ENCODE measurements at places on chromosomes 12 and 14.

GRCh38 chr14:68951035-68951797, 27.9 kb downstream of the ACTN1 start:
- no peak for DNase-seq

GRCh38 chr12:19278407-19278806, 148.9 kb downstream of the PLEKHA5 start:
- no peak for DNase-seq

- no peak for DNase-seq
Measured at GRCh38 chr12:20174528-20175175, 193.7 kb upstream of the PDE3A start.

DNA sequence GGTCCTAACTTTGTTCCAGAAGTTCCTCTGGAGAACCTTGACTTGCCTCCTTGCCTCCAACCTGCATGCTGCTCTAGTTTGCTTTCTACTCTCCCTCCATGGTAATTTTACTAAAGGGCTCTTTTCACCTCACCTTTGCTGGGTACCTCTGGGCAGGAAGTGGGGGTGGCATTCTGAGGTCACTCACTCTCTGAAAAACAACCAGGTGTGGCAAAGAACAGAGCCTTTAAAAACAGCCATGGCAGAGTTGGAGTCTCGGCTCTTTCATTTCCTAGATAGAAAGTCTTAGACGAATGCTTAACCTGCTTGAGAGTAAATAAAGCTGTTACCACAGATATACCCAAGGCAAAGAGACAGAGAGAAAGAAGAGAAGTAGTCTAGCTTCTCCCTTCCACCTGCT, 827.9 kb downstream of the BCL11B start:
- no peak for DNase-seq

DNA sequence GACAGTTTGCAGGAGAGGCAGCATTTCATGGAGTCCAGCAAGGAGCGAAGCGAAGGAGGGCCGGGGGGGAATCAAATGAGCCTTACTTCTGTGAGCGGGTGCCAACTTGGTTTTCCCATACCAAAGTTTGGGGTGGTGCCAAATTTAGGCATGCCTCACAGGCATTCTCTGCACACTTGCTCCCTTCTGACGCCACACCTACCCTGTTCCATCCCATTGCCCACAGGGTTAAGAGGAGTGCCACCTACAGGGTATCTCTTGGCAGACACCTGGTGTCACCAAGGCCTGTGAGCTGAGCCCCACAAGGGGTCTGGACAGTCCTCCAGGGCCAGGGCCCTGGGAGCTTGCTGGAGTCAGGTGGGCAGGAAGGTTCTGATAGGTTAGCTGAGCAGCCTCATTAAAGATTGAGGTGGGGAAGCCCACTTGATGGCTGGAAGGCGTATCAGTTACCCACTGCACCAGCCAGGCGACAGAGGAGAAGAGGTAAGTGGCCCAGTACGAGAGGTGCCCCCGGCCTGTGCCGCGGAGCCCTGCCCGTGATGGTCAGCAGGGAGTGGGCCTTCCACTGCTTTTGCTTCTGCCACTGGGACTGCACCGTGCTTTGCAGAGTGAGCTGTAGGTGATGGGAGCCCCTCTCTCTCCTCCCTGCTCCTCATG, 45.2 kb downstream of the DEGS2 start:
- no peak for DNase-seq

GRCh38 chr12:24582954-24583601, 365.8 kb downstream of the BCAT1 start:
- DNase-seq: no peak

GRCh38 chr12:112166051-112167015, 41.0 kb downstream of the TRAFD1 start:
- no peak for DNase-seq

DNA sequence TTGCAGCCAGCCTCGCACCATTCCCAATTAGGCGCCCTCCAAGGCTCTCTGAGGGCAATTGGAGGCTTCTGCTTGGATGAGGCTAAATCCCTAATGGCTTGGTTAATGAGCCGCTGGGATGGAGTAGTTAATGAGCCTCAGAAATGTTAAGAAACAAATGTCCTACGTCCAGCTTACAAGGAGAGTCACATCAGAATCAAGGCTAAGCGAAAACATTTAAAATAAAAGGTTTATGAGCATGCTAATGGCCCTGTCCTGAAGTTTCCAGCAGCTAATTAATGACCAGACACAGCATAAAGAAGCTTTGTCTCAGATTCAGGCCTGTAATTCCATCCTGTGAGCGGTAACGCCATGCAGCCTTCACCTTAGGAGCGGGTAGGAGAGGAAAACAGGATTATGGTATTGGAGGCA, 200.7 kb upstream of the BCL2L14 start:
- DNase-seq: no peak

DNA sequence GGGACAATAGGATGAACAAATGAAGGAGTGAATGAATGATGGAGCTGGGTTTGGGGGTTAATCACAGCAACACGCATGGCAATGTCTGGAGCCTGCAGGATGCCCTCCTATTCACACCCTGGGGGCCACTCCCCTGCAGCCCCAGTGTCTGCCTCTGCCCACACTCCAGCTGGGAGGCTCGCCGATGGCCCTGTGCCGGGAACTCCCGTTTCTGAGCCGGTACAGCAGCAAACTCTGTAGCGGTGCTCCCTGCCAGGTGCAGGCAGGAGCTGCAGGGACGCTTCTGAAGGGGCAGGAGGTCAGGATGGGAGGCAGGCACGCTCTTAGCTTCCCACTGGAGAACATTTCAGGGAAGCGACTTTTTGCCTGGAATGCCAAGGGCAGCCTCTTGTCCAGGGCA, 55.4 kb upstream of the NCOR2 start:
- DNase-seq: no peak

DNA sequence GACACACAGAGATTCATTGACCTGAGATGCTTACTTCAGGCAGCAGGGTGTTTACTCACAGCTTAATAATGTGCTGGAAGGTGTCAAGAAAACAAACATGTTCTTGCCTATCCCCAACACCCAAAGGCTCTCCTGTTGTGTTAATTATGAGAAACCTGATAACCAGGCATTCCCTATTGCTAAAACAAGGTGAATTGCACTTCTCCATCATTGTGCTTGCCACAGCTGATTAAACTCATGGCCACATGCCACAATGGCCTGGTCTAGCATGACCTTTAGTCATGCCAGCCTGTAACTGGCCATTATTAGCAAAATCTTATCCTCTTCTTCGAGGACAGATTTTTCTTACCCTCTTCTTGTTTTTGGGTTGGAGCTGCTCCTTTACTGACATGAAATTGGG, 21.4 kb downstream of the SMOC1 start:
- no peak for DNase-seq

DNA sequence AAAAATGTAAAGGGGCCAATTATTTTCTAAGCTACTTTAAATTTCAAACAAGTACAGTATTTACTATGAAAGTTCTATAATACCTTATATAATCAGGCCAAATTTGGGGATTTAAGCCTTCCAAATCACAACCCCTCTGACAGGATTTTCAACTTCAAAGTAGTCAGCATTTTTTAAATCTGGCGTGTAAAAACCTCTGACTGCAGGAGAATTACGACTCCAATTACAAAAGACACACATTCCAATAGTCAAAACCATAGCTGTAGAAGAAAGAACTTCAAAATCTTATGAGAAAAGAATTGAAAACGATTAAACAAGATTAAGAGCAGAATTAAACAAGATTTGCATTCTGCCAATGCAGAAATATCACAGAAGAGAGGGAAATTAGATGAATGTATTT, 12.7 kb downstream of the OSBPL8 start:
- DNase-seq: no peak

DNA sequence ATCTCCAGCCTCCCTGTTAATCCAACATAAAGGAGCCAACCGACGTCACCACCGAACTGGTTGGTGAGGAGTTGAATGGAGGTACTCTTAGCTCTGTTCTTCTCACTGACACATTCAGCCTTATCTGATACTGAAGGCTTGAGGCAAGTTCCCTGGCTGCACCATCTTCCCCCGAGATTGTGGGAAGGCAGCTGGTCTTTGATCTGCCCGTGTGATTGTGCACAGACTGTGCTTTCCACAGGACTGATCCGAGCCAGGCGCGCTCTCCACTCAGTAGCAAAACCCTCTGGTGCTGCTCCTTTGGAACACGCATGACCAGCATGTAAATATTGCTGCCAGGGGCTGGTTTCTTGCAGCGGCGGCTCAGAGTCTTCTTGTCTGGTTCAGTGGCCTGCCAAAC, 30.1 kb upstream of the DLK1 start:
- DNase-seq: no peak

DNA sequence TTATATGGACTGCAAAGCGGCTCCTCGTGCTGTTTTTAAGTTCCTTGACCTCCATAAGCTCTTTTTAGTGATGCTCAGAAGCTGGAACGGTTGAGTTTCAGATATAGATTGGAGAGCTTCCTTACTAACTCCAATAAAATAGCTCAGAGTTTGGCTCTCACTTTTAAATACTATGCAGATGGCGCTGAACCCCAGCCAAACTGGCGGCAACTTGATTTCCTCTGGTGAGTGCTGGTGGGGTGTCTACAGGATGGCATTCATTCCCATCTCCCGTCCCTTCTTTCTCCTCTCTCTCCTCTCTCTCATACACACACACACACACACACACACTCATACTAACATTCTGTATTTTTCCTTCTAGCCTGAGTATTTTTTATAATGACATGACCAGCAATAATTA, 346.3 kb downstream of the ETNK1 start:
- DNase-seq: no peak

DNA sequence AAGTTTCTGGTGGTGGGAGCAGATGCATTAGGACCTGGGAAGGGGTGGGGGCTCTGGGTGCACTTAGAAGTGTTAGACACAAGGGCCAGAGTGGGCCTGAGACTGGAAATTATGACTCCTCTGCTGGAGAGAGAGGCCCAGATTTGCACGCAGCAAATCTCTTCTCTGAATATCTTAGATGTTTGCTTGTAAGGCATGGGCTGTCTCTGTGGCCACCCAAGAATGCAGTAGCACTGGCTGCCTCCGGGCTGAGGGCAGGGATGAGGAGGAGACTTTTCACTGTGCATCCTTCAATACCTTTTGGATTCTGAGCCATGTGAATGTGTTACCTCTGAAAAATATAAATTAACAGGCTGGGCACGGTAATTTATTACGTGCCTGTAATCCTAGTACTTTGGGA, 14.0 kb upstream of the RABGGTA start:
- no peak for DNase-seq

GRCh38 chr14:95300002-95300696, 19.6 kb downstream of the CLMN start:
- DNase-seq: no peak

GRCh38 chr12:67674417-67674816, 25.9 kb downstream of the DYRK2 start:
- no peak for DNase-seq

GRCh38 chr14:94392510-94392935, 4.1 kb upstream of the SERPINA1 start:
- DNase-seq: peak; percentile 53

DNA sequence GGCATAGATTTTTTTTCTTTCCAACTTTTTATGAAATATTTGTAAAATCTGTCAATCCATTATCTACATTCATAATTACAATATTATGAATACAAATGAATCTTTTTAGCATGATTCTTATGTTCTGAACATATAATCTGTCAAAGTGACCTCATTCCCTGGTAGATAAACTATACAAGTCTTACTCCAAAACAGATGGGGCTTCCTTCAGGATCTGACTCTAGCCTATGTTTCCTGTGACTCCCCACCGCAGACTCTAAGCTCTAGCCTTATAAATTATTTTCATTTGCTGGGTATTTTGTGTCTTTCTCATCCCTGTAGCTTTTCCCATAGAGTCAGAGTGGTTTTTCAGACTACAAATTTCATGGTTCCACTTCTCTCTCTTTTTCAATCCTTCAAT, 202.1 kb upstream of the KITLG start:
- no peak for DNase-seq

DNA sequence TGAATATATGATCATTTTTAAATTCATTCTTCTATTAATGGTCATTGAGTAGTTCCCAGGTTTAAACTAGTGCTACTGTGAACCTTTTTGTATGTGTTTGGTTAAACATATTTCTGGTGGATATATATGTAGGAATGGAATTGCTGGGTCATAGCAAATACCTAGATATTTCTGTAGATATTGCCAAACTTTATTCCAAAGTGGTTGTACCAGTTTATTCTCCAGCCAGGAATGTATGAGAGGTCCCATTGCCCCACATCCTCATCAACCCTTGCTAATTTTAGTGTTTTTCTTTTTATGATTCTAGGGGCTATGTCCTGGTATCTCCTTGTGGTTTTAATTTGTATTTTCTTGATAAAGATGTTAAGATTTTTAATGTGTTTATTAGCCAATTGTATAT, 3.1 kb downstream of the VEZT start:
- DNase-seq: no peak

DNA sequence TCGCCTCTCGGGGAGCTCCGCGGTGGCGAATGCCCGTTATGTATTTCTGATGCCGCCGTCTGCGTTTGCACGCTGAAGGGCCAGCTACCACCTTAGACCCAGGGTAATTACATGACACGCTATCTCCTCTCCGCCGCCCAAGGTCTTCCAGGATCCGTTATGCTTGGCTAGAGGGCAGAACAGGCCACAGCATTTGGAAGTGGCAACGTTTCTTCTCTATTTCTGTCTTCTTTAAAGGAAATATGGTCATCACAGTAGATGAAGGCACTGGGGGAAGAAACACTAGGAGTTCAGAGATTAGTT, 861 bp upstream of the MDGA2 start:
- no peak for DNase-seq

DNA sequence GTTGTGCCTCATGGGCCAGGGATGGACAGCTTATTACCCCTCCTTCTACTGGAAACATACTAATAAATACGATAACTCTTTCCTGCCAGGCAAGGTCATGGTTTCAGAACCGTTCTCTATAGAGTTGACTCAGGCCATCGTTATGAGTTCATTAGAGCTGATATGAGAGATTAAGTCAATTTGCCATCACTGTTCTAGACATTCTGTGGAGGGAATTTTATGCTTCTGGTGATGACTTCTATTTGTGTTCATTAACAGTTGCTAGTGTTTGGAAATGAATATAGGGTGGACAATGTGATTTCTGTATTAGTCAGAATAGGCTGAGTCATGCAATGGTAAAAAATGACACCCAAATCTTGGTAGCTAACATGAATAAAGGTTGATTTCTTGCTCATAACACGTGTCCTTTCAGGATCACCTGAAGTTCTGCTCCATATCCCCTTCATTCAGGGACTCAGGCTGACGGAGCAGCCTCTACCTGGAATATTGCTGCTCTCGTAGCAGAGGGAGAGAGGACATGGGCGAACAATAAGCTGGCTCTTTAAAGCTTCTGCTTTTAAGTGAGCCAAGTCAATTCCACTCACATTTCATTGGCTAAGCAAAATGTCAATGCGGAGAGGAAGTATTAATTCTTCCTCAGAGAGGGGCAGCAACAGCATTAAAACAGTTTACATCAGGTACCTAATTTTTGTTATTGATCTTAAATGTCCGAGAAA, 18.5 kb upstream of the TBPL2 start:
- no peak for DNase-seq

- no peak for DNase-seq
Measured at GRCh38 chr12:83216230-83216629, 529.5 kb downstream of the TMTC2 start.

DNA sequence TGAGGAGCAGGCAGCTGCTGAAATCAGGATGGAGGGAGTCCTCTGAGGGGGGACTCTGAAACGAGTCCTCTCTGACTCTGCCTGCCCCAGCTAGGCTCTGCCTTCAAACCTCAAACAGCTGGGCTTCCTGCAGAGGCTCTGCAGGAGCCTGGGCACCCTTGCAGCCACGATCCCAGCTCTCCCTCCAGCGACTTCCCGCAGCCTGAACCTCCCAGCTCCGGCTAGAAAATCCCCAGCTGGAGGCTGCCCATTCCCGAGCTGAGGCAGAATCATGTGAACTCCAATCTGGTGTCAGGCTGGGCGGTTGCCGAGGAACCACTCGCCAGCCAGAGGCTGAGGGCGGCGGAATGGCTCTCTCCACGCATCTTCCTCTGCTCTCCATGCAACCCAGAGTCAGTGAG, at the start of gene GPR68:
Gene GPR68, minus strand, starts transcription at position 204 of the 401 bp plus-strand sequence. CDS start 9,654 bp downstream, outside the sequence.
- peak; percentile 40 for DNase-seq

Data from stimulated activated CD4-positive, alpha-beta T cell treated with anti-CD3 and anti-CD28 coated beads, Interleukin-15, amount 100 ng/mL, for 24 hours (primary cell).